ENCODE measurements at places on chromosomes 16 and 17.

DNA sequence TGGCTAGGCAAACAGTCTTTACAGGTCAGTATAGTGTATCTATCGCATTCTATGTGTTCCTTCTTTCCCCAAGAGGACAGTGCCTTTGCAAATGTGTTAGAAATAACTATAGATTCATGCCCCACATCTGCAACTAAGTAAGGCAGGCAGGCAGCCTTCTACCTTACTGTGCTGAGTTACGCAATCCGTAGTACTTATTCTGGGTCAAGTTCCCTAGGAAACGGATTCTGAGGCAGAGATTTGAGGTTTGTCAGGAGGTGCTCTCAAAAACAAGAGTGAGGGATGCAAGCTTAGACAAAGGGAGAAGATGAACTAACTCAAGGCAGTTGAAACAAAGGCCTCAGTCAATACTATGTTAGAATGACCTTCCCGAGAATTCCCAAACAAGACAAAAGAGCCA lies 12.7 kb upstream of the ANKFY1 start:
- DNase-seq = no peak

- peak; percentile 73 for DNase-seq
Measured at GRCh38 chr16:8936421-8936820, 27.3 kb downstream of the USP7 start.

- no peak for DNase-seq
Measured at GRCh38 chr17:50841949-50842354, 6.6 kb downstream of the WFIKKN2 start.

GRCh38 chr17:65334406-65334805 lies 197.2 kb downstream of the RGS9 start:
- DNase-seq = no peak

- no peak for DNase-seq
Measured at GRCh38 chr17:82657926-82658325, 9.7 kb upstream of the WDR45B start.

- no peak for DNase-seq
Measured at GRCh38 chr16:57529391-57530103, 6.8 kb downstream of the CCDC102A start.

- DNase-seq = no peak
Measured at GRCh38 chr16:87953308-87954215, 2.3 kb downstream of the BANP start.

GRCh38 chr16:1908983-1909382 lies 9.2 kb downstream of the HS3ST6 start:
- no peak for DNase-seq

GRCh38 chr17:40086150-40087044 lies 14.0 kb downstream of the NR1D1 start:
- DNase-seq = no peak

- DNase-seq = no peak
Measured at GRCh38 chr16:22721511-22722100, 92.4 kb upstream of the HS3ST2 start.

DNA sequence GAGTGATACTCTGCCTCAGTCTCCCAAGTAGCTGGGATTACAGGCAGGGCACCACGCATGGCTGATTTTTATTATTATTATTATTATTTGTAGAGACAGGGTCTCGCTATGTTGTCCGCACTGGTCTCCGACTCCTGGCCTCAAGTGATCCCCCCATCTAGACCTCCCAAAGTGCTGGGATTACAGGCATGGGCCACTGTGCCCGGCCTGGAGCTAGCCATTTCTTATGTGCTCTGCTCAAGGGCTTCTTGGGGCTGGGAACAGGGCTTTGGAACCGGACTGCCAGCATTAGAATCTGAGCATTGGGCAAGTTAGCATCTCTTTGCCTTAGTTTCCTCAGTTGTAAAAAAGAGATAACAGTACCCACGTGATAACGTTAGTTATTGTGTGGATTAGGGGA lies 111.3 kb downstream of the C16orf78 start:
- DNase-seq = no peak

DNA sequence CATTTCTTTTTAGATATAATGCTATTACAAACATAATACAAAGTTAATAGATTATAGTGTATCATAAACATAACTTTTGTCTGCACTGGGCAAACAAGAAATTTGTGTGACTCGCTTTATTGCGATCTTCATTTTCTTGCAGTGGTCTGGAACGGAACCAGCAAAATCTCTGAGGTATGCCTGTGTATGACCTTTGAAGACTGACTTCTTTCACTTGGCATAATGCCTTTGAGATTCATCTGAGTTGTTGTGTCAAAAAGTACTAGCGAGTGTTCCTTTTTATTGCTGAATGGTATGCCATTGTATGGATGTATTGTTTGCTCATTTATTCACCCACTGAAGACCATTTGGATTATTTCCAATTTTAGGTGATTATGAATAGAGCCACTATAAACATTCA lies 69.2 kb downstream of the TANC2 start:
- DNase-seq = no peak

DNA sequence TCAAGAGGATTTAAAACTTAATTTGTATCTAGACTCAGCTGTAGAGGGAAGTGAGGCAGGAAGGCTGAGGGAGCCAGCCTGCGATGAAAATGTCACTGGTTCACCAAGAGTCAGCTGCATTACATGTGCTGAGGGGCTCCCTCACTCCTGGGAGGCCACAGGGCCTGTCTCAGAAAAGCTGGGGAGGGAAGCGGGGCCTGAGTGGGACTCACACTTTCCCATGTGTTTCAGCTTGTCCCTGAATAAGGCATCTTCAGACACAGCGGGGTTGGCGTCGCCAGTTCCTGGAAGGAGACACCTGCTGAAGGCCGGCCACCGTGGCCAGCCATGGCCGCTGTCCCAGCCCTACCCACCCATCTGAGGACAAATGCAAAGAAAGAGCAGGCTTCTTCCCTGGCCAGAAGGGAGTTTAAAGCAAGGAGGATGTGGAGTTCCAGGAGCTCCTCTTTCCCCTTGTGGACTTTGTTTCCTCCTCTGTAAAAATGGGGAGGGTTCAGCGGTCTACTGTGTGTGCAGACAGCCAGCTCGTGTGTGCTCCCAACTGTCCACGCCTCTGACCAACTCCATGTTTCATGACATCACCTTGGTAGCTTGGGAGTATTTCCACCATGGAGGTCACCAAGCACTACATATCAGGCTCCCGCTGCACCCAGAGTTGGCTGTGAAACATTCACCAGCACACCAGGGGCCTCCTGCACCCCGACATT lies 19.2 kb upstream of the MRPS23 start:
- DNase-seq = no peak

- DNase-seq = no peak
Measured at GRCh38 chr16:21611198-21611555, 11.8 kb downstream of the METTL9 start.

DNA sequence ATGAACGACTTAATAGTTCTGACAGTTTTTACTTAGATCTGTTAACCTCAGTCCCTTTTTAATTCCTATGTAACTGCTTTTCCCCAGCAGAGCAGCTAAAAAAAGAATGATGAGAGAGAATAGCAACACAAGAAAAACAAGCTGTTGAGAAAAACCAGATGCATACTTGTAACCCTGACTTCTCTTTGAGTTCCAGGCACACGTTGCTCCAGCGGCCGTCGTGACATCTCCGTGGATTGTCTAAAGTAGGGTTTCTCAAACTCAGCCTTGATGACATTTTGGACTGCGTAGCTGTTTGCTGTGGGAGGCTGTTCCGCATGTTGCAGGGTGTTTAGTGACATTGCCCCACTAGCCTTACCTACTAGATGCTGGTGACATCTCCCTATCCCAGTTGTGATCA lies 324.0 kb downstream of the SNX29 start:
- DNase-seq = no peak

DNA sequence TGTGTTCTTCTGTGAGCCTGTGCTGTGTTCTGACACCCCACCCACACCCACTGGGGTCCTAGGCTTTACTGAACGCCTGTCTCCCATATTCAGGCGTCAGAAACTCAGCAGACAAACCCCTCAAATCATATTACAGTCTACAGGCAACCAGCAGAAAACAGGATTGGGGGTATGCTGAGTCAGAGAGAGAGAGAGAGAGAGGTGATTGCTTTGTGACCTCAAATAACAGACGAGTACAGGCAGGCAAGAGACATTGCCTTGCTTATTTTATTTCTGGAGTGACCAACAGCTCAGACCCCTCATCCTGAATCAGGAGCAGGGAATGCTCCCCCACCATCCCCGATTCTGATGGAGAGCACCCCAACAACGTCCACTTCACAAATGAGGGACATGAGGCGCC lies 473.9 kb downstream of the PMP22 start:
- DNase-seq = no peak

DNA sequence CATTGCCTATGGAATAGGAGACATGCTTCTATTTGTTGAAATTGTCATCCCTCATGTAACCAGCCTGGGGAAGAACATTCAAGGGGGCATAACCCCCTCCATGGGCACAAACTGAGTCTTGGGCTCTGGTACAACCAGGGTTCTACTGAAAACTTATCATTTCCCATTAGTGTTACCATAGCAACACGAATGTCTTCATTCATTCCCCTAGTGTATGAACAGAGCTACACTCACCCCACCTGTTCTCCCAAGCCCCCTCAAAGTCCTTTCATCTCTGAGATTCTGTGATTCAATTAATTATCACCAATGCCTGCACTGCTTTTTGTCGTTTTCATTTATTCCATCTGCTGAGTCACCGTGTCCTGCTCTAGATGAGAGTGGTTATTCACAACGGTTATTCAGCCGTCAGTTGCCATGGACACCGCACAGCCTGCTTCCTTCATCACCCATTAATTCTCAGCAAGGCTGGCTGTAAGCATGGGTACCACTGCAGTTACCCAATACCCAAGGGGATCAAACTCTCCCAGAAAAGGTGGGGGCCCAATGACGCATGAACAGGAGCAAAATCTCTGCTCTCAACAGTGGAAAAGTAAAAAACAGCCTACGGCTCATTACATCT lies 1.6 kb upstream of the GAST start:
- DNase-seq = peak; percentile 16

DNA sequence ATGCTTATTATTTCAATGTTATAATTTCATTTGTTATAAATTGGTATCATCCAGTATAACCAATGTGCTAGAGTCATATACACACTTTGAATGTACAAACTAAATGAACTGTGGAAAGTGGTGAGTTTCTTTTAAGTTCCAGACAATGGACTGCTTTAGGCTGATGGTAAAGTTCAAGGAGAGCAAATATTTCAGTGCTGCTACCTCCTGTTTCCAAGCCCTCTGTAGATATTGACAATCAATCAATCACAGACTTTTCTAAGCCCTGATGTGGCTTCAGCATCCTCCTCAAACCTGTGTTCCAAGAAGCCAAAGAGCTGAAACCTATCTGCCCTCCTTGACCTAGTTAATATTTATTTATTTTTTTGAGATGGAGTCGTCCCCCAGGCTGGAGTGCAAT lies 28.2 kb upstream of the SREBF1 start:
- DNase-seq = no peak

GRCh38 chr16:2022723-2023091 lies 3.1 kb downstream of the NPW start:
- no peak for DNase-seq

- no peak for DNase-seq
Measured at GRCh38 chr16:23254338-23254737, 47.8 kb upstream of the SCNN1B start.

DNA sequence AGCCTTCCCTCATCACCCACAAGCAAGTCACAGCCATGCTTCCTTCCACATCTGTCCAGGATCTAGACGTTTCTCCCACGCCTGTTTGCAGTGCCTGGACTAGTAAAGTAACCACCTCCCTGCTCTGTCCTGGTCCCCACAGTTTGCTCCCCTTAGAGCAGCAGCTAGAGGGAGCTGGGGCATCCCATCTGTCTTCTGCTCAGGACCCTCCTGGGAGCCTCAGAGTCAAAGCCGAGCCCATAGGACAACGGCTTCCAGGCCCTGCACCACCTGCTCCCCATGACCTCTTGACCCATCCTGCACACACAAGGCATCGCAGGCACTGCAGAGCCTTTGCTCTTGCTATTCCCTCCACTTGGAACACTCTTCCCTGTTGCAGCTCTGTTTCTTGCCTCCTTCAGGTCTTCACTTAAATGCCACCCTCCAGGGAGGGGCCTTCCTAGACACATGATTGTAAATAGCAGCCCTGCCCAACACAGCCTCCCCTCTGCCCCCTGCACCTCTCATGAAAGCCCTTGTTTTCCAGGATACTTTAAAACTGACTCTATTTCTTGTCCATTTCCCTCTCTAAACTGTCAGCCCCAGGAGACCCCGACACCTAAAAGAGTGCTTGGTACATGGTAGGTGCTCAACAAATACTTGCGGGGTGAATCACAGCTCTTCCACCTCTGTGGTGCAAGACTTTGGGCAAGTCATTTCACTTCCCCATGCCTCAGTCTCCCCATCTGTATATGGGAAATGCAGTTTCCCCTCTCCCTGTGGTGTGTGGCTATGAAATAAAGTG lies 3.1 kb downstream of the NATD1 start:
- DNase-seq = no peak

- DNase-seq = no peak
Measured at GRCh38 chr16:69562813-69563212, 3.0 kb upstream of the NFAT5 start.

DNA sequence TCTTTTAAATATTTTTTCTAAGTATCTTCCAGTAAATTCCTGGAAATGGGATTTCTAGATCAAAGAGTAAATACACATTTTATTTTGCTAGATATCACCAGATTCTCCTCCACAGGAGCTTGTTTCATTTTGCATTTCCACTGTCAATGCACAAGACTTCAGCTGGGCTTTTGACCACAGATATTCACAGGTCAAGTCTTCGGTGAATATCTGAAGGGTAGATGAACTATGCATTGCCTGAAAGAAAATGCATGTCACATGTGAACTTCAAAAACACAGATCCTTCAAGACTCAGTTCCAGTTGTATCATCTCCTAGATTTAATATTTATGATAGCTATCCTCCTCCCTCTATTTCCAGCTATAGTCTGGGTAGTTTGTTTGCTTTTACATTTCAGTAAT lies 963.6 kb upstream of the GOT2 start:
- no peak for DNase-seq

GRCh38 chr17:66716236-66717026 lies 118.5 kb upstream of the CACNG5 start:
- no peak for DNase-seq

- no peak for DNase-seq
Measured at GRCh38 chr16:61385392-61386071, 650.7 kb downstream of the CDH8 start.
